ENCODE measurements at places on chromosomes 11 and 22.

DNA sequence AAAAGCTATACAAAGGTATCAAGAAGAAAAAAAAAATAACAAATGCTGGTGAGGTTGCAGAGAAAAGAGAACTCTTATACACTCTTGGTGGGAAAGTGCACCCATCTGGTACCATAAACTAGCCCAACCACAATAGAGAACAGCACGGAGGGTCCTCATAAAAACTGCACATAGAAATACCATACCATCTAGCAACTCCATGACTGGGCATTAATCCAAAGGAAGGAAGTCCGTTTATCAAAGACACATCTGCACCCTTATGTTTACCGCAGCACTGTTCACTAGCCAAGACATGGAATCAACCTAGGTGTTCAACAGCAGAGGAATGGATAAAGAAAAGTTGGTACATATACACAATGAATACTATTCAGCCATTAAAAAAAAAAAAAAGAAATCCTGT is 10.8 kb upstream of the CLDN5 start:
- DNase-seq: no peak

- no peak for DNase-seq
Observed at GRCh38 chr22:27992294-27993165, 73.5 kb upstream of the PITPNB start.

- DNase-seq: no peak
Observed at GRCh38 chr11:3674189-3674588, 3.0 kb upstream of the CHRNA10 start.

DNA sequence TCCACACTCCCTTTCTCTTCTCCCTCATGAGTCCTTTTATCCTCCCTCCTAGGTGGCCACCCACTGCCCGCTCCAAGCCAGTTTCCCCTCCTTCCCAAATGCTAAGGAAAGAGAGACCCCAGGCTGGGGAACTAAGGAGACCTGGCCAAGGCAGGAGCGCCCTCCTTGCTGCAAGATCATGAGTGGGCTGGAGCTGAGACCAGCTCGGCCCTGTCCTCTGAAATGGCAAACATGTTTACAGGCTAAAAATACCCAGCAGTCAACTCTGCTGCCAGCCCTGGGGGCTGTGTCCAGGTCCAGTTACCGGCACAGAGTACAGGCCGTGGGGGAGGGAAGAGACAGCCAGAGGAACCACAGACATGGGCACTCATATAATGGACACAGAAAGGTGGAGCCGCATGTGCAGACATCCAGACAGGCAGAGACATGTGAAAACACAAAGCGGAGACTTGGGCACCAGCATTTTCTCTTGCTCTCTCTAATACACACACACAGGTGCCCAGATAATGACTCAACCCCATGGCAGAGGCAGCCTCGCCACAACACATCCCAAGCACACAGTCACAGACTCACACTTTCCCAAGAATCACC is 1.2 kb upstream of the AHNAK start:
- DNase-seq: peak; percentile 76

DNA sequence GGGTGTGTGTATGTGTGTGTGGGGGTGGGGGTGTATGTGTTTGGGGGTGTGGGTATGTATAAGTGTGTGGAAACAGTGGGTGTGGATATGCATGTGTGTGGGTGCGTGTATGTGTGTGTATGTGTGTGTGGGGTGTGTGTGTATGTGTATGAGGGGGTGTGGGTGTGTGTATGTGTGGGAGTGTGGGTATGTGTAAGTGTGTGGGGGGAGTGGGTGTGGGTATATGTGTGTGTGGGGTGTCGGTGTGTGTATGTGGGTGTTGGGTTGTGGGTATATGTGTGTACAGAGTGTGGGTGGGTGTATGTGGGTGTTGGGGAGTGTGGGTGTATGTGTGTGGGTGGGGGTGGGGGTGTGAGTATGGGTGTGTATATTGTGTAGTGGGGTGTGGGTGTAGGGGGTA is 206.0 kb downstream of the OPCML start:
- no peak for DNase-seq

All from CD4-positive, alpha-beta T cell treated with Interleukin-4 for 4 hours (primary cell).